ENCODE measurements at places on chromosomes 5 and 9.
A peak's percentile ranks its signal among the peaks of the same experiment; 100 is the strongest.

- no peak for DNase-seq
Measured at GRCh38 chr9:89999176-89999533, 394.3 kb downstream of the GADD45G start.

DNA sequence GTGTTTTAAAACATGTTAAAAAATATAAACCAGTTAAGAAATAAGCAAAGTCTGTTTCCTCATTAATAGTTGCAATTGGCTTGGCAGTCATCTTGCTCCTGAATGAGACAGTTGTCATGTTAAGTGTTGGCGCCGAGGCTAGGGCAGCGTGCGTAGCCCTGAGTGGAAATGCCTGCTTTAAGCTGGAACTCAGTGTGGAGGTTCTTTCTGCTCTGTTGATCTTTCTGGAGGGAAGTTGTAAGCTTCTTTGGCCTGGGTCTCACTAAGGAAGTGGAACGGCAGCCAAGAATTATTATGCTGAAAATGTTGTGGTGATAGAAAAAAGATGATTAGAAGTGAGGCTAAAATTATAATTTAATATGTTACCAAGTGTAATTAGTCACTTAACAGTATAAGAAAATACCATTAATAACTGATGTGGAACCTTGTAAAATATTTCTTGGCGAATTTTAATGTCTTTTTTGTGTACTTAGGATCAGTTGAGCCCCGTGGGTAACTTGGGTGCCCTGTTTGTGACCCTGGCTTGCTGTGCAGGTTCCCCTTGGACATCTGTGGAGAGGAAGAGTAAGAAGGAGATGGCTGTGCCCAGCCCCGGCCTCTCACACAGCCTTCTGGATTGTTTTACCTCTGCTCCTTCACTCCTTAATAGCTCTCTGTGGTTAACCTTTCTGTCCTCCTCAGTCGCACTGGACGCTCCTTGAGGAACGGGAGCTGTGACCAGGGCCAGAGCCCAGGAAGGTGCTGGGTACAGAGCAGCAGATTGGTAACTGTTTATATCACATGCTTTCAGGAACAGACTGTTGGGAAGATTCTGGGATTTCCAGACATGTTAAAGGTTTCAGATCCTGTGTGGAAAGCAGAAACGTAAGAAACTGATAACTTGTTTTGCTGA, 31.0 kb downstream of the PCBD2 start:
- no peak for DNase-seq

- DNase-seq, result no peak
Measured at GRCh38 chr9:70260606-70261005, 1.8 kb downstream of the SMC5 start.

GRCh38 chr5:135829179-135829578, 5.3 kb upstream of the SLC25A48 start:
- DNase-seq, result no peak

- peak; percentile 27 for DNase-seq
Measured at GRCh38 chr9:75083188-75083970, 4.6 kb downstream of the NMRK1 start.

DNA sequence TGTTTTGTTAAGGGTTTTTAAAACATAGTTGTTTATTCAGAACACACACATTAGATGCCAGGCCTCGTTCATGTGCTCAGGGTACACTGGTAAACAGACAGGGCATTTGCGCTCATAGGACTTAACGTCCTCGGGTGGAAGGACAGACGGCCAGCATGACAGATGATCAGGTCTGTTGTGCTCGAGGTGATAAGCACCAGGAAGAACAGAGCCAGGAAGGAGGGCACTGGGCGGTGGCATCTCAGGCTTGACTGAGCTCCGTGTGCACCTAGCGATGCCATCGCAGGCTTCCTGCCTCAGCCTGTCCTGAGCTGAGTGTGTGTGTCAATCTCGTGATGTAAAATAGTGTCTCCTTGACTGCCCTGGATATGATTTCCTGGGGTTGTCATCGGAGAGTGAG, 96.5 kb downstream of the EHMT1 start:
- no peak for DNase-seq

DNA sequence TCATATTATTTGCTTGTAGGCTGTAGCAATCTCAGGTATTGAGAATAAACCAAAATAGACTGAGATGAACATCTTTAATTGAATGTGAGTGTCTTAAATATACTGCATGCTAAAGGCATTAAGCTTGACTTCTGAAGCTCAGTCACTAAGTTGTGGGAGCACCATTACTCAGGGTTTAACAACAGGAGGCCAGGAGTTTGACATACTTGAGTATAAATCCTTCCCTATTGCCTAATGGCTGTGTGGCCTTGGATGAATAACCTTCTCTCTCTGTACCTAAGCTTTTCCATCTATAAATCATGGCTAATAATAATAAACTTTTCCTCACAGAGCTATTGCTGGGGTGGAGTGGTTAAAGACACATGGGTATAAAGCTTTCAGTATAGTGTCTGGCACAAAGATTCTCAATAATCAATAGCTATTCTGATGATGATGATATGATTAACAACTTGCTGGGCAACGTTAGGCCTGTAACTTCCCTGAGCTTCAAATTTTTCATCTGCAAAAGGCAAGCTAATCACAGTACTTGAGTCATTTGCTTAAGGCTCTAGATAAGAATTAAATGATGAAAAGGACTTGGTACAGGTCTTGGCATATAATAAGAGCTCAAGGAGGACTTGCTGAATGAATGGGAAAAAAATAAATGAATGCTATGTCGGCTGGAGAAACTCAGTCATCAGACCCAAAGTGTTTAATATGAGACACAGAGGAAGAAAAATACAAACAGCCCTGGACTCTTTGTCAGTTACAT, 174.0 kb upstream of the IL12B start:
- no peak for DNase-seq

- no peak for DNase-seq
Measured at GRCh38 chr9:124140941-124141568, 116.7 kb upstream of the NEK6 start.

DNA sequence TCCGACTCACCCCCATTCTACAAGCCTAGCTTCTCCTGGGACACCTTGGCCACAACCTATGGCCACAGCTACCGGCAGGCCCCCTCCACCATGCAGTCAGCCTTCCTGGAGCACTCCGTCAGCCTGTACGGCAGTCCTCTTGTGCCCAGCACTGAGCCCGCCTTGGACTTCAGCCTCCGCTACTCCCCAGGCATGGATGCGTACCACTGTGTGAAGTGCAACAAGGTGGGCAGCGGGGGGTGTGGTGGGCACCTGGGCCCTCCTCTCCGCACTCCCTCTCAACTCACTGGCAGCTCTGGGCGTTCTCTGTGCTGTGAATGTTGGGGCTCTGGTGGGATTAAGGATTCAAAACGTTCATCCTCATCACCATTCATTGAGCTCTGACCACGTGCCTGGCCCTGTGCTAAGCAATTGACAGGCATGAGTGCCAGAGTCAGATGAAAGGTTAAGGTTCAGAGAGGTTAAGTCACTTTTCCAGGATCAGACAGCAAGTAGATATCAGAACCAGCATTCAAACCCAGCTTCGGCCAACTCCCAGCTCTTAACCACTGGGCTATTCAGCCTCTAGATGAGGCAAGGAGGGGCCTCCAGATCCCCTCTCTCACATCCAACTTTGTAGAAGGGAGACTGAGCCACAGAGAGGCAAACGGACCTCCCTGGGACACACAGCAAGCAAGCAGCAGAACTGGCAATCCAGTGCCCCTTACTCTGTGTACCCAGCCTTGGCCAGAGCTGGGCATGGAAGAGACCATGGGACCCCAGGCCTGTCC, 9.9 kb downstream of the GFI1B start:
- no peak for DNase-seq

DNA sequence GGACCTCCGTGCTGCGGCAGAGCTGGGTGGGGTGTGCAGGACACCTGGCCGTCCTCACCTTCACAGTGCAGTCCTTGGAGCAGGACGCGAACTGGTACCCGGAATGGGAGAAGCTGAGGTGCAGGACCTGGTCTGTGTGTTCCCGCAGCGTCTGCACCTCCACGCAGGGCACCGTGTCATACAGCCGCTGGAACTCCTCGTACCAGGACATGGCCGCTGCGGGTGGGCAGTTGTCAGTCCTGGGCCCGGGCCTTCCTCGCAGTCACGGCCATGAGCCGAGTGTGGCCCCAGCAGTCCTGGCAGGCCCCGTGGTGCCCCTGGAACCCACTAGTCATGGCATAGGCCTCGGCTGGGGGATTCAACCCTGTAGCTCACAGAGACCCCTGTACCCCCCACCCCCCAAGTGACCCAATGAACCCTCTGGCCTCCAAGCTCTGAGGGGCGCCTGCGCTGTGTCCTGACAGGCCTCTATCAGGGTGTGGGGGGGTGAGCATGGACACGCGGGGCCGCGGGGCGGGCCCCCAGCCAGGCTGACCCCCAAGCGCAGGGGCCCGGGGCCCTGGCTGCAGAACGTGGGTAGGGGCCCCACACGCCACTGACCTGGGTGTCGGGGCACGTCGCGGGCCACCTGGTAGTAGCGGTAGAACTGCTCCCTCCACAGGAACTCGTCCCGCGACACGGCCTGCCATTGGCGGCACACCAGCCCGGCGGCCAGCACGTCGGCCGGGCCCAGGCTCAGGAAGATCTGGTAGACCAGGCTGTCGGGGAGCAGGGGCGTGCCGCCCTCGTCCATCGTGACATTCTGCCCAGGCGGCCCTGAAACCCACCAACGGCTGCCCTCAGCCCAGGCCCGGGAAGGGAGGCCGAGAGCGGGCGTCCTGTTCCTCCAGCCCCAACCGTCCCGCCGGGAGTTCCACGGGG, 987 bp downstream of the FBXW5 start:
- no peak for DNase-seq

GRCh38 chr5:112614986-112615385, 122.7 kb upstream of the APC start:
- no peak for DNase-seq

GRCh38 chr5:61281686-61282085, 50.4 kb upstream of the ZSWIM6 start:
- no peak for DNase-seq

GRCh38 chr5:69271376-69271775, 36.7 kb downstream of the CDK7 start:
- no peak for DNase-seq

DNA sequence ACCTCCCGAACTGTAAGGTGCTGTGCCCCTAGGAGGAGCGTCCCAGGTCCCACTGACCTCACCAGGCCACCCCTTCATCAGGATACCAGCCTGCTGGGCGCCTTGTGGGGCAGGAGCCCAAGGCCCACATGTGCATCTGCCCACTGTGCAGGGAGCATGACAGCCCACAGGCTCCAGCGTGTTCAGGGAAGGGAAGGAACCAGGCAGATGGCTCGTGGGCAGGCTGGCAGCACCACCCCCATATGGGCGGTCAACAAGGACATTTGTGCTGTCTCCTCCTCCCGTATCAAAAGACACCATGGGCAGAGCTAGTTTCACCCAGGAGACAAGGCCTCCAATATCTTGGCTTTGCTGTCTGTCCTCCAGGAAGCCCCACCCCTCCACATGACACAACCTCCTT, 85.5 kb upstream of the PPP1R26 start:
- no peak for DNase-seq

DNA sequence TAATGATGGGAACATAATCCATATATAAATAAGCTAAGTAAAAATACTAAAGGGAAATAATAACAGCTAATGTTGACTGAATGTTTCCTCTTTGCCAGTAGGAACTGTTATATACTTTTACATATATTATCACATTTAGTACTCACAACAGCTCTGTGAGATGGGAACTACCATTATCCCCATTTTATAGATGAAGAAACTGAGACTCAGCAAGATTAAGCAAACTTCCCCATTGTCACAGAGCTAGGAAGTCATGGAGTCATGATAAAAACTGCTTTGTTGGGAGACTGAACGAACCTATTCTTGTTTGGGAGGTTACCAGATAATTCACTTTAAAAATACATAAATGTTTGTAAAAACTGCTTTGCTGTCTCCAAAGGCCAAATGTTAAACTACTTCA, 23.4 kb downstream of the WNT8A start:
- no peak for DNase-seq

DNA sequence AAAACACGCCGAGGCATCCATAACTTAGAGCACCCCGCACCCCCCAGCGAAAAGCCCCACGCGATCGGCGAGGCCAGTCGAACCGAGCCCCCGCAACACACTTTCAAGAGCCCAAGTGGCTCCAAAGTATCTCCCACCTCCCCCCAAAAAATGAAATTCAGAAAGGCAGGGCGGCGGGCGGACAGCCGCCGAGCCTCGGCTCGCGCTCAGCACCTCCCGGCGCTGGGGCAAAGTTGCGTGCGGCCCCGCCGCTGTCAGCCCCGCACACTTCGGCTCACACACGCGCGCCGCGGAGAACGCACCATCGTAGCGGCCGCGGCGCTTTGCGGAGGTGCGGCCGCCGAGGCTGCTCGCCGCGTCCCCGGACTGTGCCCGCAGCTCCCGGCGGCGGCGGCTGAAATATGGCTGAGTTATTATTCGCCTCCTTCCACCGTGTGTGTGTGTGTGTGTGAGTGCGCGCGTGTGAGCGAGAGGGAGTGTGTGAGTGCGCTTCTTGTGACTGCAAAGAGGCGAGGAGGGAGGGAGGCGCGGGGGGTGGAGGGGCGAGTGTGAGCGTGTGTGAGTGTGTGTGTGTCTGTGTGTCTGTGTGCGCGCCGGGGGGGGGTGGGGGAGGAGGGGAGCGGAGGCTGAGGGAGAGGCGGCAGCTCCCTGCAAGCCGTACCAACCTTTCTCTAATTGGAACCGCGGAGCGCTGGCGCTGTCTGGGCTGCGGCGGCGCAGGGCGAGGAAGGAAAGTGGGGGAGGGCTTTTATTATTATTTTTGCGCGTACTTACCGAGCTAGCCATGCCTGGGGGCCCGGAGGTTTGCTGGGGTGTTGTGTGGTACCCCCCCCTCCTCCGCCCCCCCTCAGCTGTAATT, 599 bp downstream of the MLLT3 start:
- DNase-seq, result peak; percentile 82

DNA sequence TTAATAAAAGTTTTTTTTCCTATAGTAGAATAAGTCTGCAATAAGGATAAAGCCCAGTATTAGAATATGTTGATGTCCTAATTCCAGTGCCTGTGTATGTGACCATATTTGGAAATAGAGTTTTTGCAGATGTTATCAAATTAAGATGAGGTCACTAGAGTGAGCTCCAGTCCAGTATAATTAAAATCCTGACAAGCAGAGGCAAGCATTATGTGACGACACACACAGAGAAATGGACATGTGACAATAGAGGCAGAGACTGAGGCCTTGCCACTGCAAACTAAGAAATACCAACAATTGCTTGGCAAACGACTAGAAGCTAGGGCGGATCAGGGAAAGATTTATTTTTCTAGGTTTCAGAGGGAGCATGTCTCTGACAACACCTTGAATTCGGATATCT, 216.4 kb upstream of the CYLC2 start:
- no peak for DNase-seq

DNA sequence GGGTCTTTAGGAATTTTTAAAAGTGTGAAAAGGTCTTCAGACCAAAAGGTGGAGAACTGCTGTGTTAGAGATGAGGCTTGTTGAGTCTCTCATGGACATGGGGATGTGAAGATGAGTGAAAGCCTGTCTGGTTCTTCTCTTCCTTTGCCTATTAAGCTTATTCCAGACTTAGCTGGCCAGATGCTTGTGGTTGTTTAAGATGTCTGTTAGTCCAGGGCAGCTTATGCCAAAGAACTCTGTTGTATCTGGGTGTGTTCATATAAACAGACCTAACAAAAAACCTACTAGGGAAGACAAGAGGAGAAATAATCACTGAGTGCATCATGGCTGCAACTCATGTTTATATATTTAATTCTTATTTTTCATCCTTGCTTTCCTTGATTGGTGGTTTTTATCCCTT, 57.5 kb upstream of the NCS1 start:
- DNase-seq, result no peak

GRCh38 chr9:94758031-94758430, 31.5 kb downstream of the AOPEP start:
- DNase-seq, result no peak
